Endothelial cell (in vitro differentiated cells): ENCODE measurements at places on chromosomes 2 and 18.

- DNase-seq = no peak
Measured at GRCh38 chr2:88067189-88067588, 436 bp upstream of the SMYD1 start.

DNA sequence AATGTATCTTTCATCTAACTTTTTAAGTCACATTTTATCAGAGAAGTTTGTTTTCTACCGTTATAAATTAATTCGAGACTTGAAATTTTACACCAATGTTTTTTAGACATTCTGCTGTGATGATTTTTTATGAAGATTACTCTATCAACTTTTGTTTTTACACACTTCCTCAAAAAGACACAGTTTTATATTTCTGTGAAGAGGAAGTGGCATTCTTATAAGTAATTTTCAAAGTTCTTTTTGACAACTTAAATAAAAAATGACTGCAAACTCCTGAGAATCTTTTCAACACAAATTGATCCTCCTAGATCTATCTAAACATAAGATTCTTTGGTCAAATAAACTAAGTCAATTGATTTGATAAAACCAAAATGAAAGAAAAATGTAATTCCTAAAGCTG is 13.7 kb downstream of the ANKRD44 start:
- no peak for DNase-seq

- peak; percentile 65 for DNase-seq
Measured at GRCh38 chr2:129923265-129924091, 56.0 kb upstream of the RAB6C start.

GRCh38 chr2:238903141-238903540 is 55.3 kb downstream of the TWIST2 start:
- DNase-seq = no peak

- no peak for DNase-seq
Measured at GRCh38 chr2:229350883-229351282, 79.8 kb upstream of the PID1 start.

DNA sequence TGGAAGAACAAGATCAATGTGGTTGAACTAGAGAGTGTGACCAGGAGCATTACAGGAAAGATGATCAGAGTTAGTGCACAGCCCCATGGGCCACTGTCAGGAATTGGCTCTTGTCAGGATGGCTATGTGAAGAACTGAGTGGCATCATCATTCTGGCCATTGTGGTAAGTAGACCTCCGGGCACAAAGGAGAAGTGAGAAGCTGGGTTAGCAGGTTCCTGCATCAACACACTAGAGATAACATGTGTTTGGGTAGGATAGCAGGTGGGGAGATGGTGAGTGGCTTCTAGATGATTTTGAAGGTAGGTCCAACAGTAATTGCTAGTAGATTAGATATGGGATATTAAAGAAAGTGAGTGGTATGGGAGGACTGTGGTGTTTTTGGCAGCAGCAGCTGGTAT is 408.2 kb downstream of the TSN start:
- no peak for DNase-seq

DNA sequence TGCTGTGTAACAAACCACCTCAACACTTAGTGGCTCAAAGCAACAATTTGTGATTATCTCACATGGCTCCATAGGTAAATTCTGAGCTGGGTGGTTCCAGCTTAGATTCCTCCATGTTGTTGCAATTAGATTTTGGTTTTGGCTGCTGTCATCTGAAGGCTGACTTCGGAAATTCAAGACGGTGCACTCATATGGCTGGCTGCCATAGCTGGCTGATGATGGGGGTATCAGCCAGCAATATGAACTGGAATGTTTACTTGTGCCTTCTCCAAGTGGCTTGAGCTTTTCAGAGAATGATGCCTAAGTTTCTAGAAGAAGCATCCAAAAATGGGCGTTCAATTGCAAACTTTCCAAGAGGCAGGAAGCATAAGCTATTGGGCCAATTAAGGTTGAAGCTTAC is 213.1 kb downstream of the GCA start:
- DNase-seq = no peak

DNA sequence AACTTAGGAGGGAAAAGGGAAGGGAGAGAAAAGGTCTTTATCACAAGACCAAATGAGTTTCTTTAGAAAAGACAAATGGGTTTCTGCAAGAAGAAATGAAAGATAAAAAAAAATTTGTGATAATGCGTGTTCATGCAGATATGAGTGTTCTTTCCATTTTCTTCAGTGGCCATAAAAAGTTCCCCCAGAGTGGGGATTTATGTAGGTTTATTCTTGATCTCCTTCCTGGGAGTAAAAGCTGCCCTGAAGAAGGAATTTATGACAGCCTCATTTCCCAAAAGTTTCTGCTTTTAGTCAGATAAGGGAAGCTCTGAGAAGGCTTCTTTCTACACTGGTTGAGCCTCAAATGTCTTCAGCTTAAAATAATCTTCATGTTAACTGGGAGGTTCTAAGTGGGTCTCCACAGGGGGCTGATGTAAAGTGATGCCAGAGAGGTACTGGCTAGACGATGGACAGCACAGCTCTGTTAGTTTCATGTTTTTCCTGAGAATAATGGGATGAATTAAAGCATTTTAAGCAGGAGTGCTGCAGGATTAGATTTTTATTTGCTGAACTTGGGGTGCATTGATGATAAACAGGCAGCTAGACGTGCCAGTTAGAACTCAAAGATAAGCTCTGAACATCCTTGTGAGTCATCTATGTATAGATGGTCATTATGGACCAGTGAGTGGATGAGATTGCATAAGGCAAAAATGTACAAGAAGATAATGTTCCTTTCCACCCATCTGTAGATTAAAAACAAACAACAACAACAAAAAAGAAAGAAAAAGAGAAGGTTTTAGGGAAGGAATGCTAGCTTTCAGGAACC is 99.4 kb upstream of the MSH2 start:
- DNase-seq = no peak

GRCh38 chr18:63301434-63301833 is 18.1 kb downstream of the BCL2 start:
- no peak for DNase-seq
